Stimulated activated CD8-positive, alpha-beta memory T cell treated with anti-CD3 and anti-CD28 coated beads, Interleukin-2, amount 100 ng/mL, for 1 hour (primary cell): ENCODE measurements at places on chromosomes 7 and 10.

DNA sequence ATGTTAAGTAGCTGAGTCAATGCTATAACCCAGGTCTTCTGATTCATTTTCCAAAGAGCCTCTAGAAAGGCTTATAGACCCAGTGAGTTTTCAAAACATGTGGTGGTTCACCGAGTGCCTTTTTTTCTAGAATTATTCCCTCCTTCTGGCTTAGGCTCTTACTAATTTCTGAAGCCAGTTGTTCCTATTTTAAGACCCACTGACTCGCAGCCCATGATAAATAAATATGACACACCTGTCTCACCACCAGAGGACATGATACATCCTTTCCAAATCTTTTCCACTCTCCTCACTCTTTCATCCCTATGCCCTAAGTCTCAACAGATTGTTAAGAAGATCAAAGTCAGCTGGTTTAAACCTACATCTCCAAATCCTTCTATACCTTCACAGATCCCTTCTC is 126.0 kb upstream of the WNT16 start:
- no peak for DNase-seq

DNA sequence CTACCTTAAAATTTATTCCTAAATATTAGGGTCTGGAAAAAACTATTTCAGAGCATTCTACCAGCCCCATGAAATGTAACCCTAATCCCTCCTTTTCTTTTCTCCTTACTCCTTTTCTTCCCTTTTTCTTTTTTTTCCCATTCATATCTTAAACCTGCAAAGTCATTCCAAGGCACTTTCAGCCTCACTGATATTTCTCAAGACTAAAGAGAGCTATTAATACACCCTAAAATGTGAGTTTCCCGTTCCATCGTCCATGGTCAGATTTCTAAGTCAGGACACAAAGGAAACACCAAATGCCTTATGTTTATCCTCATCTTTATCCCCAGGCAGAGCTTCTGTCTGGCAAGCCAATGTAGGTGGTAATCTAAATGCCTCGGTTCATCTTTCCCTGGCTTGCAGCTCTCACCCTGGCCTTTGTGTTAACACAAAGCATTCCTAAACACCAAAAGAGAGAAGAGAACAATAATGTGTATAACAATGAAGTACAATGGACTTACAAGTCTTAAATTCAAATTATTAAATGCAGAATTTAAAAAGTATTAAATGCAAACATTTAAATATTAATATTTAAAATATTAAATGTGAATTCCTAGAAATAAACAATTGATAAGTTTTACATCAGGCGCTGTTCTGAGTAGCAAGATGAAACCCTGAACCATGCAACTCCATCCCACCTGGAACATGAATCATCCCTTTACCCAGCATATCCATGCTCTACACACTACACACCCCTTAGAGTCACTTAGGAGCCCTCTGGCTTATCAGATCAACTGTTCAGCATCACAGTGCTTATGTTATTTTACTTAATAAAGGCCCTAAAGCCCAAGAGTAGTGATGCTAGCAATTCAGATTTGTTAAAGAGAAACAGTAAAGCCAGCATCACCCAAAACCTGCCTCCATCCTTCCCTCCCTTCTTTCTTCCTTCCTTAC is 26.8 kb downstream of the MICU1 start:
- DNase-seq: no peak

- DNase-seq: no peak
Observed at GRCh38 chr10:76451911-76452310, 1020.5 kb downstream of the LRMDA start.

- DNase-seq: no peak
Observed at GRCh38 chr10:28561531-28561930, 28.6 kb downstream of the WAC start.

DNA sequence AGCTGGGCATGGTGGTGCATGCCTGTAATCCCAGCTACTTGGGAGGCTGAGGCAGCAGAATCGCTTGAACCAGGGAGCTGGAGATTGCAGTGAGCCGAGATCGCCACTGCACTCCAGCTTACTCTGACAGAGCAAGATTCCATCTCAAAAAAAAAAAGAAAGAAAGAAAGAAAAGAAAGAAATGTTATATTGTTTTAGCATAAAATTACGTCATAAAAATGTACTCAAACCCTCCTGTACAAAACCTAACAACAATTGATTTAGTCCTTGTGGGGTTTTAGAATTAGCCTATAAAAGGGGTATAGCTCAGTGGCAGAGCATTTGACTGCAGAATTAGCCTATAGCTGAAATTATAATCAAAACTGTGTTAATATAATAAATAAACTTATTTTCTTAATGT is 27.9 kb downstream of the PIK3AP1 start:
- DNase-seq: no peak

DNA sequence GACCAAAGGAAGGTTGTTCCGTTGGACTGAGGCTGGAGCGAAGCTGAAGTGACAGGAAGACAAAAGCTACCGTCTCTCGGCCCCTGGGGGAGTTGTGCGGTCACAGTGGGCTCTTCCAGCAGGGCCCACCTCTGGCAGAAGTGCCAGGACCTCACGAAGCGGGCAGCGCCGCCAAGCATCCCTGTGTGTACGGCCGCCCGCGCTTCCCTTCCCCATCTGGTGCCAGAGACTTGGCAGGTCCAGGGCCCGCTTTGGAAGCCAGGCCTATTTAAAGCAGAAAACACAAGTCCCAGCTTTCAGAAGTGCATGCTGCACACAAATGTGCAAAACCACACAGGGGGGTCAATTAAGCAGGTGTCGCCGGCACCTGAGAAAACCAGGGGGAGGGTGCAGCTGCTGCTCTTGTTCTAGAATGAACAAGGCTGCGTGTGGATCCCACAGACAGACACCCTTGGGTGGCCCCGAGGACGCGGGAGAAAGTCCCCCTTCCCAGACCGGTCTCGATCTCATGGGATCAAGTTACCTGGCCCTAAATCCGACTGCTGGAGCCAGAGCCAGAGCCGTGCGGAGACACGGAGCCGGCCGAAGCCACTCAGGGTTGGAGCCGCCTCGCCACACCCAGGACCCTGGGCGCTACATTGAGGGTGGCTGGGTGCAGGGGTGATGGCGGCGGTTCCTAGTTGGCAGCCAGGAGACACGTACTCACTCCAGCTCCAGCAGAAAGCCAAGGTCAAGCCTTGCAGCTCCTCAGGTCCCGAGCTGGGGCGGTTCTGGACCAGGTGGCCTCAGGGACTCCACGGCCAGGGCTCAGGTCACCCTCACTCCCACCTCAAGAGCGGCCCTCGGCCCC is 51.8 kb upstream of the PPP2R2D start:
- no peak for DNase-seq

DNA sequence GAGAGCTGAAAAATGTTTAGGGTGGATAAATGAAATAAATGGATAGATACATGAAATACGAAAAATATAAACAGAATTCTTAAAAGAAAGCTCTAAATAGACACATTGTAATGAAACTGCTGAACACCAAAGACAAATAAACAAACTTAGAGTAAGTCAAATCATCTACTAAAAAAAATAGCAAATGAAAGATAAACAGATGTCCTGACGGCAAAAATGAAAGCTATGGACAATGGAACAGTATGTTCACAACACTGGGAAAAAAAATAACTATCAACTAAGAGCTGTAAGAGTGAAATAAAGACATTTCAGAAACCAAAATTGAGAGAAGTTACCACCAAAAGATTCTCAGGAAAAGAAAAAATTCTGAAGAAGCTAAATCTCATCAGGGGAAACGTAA is 106.1 kb downstream of the SGMS1 start:
- no peak for DNase-seq

- DNase-seq: no peak
Observed at GRCh38 chr10:5645375-5645774, 21.0 kb downstream of the ASB13 start.

DNA sequence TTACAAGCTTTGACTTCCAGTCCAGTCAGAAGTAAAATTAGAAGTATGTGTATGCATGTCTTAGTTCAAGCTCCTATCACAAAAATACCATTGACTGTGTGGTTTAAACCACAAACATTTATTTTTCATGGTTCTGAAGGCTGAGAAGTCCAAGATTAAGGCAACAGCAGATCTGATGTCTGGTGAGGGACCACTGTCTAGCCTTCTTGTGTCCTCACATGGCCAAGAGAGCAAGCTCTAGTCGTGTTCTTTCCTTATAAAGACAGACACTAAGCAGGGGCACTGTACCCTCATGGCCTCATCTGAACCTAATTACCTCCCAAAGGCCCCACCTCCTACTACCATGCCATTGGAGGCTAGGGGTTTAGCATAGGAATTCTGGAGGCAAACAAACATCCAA is 41.3 kb upstream of the ARL4A start:
- DNase-seq: no peak

- DNase-seq: no peak
Observed at GRCh38 chr10:31745612-31746376, 182.8 kb downstream of the ARHGAP12 start.

GRCh38 chr7:92058040-92058439 is 76.2 kb downstream of the CYP51A1 start:
- DNase-seq: no peak

- DNase-seq: no peak
Observed at GRCh38 chr7:127383123-127383835, 9.2 kb downstream of the ZNF800 start.
